NCI-H1048 (cell line): ENCODE measurements at places on chromosomes 5 and 9.

DNA sequence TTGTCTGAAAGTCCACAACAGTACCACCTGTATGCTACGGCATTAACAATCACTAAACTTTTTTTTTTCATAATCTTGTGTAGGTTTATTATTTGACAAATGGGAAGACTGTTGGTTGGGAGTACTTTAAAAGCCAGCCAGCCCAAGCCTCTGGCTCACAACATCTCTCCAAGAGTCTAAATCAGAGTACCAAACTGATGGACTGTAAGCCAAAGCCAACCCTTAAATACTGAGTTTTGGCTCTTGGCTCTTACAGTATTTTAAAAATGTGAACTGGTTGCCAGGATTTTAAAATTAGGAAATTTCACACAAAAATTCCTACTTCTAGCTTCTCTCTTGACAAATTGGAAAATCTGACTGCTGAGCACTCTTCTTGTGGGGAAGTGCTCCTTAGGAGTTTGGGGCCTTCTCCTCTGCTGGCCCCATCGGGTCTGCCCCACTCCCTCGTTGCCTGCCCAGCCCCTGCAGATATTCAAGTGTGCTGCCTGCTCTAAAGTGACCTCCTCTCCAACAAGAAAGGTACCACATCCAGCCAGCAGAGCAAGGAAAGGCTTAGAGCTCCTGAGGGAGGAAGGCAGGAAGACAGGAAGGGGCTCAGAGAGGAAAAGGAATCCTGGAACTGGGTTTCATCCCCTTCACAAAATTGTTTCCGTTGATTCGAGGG, 21.8 kb upstream of the TMOD1 start:
- DNase-seq, result no peak

DNA sequence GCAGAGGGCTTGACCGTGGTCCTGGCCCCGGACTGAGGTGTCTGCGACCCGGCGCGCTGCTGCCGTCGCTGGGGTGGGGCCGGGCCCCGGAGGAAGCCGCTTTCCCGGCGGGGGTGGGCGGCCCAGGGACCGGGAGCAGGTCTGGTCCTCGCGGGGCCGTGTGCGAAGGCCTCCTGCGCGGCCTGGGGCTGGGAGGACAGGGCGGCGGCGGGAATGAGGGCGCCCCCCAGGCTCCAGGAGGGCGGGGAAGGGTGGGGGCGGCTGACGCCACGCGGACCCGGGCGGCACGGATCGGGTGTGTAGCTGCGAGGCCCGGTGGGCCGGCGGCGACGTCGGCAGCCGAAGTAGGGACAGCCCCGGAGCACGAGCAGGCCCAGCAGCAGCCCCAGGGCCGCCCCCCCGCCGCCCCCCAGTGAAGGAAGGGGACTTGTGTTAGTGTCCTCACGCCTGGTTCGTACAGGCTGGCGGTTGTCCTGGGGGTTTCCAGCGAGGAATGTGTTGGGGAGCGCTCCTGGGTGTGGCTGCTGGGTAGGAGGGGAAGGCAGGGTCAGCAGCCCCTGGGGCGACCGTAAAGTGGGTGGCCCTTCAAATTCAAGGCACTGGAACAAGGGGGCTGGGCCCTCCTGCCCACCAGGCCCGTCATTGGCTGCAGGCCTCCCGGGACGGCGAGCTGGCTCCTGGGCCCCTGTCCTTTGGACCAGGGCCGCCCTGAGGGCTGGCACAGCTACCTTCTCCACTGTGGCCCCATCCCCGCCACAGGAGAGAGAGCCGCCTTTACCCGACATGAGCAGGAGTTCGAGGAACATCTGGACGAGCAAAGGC, 597 bp upstream of the TMEM250 start:
- no peak for DNase-seq

DNA sequence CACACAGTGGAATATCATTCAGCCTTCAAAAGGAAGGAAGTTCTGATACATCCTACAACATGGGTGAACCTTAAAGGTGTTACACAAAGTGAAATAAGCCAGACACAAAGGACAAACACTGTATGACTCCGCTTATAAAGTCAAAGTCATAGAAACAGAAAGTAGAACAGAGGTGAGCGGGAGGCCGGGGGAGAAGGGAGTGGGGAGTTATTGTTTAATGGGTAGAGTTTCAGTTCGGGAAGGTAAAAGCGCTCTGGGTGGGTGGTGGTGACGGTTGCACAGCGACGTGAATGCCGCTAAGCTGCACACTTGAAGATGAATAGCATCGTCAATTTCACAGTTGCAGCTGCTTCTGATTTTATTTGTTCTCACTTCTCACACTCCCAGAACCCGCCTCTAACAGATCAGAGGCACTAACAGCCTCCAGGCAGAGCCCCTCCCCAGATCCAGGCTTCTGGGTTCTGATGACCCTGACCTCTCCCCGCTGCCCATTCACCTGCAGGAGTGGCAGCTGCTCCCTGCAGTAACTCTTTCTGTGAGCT, 34.1 kb downstream of the BNIP1 start:
- DNase-seq, result no peak

- DNase-seq, result no peak
Observed at GRCh38 chr9:114777821-114778609, 27.8 kb downstream of the TNFSF15 start.

- DNase-seq, result no peak
Observed at GRCh38 chr9:92650839-92651621, 18.9 kb downstream of the IPPK start.

DNA sequence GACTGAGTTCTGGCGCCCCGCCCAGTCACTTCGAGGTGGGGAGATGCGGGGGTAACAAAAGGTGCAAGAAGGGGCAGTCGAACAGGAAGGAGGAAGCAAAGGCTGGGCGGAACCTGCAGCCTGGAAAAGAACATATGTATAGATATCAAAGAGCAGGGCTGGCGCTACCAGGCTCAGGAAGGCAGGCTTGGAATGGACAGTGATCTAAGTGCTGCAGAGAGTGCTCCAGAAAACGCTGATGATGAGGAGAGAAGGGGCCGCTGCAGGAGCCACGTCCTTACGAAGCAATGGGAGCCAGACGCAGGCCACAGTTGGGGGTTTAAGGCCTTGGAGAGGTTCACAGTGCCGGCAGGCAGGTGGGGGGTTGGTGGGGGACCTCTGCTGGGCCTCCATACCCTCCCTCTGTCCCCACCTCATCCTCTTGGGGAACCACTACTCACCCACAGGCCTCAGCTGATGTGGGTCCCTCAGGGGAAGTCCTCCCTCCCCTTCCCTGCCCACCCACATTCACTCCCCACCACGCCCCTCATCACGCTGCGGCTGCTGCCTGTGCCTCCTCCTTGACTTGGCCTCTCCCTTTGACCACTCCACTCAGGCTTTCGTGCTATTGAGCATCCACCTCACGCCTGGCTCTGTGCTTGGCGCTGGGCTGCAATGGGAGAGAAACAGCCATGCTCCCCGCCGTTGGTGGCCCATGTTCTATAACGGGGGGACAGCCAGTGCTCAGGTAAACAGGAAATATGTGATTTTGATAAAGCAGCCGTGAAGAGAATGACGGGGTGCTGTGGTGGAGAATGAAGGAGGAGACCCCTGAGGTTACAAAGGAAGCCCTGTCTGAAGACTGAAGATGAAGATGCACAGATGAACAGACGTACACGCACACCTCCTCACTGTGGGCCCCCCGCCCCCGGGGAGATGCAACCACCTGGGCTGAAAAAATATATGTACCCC, 40.5 kb upstream of the RPL26L1 start:
- no peak for DNase-seq

- no peak for DNase-seq
Observed at GRCh38 chr5:71864730-71865601, 145.9 kb downstream of the CARTPT start.

- no peak for DNase-seq
Observed at GRCh38 chr5:165805756-165806155, 2300.3 kb downstream of the MAT2B start.

DNA sequence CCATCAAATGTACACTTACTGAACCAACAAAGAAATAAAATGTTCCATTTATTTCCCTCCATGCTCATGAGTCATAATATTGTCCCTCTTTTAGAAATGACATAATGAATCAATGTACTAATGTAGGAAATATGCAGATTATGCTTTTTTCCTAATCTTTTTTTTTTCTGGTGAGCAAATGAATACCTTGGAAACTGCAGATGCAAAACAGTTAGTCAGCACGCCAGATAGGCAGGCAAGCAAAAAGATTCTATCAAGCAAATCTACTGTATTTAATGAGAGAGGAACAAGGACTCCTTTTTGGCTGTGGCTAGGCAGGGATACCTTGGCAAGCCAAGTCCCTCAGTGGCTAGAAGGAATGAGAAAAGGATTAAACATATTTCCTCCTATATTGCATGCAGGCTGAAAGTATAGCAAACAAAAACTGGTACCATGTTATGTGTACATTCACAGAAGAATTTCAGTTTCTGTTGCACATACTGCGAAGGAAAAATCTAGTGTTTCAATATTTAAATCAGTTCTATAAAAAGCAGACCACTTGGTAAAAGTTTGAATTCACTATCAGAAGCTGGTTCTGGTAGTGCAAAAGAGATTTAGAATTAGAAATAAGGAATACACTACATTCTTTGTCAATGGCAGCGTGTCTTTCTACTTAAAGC, 605.4 kb downstream of the TLE1 start:
- peak; percentile 9 for DNase-seq

GRCh38 chr5:10140195-10140973, 109.3 kb downstream of the ATPSCKMT start:
- no peak for DNase-seq

DNA sequence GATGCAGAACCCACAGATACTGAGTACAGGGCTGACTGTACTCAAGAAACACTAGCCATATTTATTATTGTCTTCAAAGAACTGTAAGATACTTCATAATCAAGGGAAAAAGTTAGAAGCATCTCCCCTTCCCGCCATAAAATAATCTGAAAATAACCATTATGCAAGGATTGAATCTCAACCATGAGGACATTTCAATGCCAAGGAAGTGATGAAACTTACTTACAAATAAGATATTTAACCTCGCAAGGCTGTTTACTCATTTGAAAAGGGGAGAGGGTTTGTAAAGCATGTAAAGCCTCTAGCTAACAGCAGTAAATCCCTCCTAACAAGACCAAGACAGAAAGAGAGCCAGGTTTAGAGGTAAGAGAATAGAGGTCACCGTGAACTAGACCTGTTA, 6.3 kb downstream of the MYO10 start:
- no peak for DNase-seq

DNA sequence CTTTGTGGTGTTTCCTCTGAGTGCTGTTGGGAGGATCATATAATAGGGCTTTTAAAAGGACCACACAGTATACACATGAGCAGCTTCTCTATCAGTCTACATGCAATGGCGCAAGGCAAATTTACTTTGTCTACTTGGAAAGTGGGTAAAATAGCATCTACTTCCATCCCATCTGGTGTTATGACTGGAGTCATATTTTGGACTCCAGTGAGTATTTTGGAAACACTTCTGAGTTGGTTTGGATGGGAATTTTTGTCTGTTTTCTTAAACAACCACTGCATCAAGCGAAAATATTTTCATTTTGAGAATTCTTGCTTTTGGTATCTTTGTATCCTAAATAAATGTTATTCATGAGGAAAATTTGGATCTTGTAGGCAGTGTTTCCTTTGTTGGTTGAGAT, 220.8 kb downstream of the NMUR2 start:
- no peak for DNase-seq

DNA sequence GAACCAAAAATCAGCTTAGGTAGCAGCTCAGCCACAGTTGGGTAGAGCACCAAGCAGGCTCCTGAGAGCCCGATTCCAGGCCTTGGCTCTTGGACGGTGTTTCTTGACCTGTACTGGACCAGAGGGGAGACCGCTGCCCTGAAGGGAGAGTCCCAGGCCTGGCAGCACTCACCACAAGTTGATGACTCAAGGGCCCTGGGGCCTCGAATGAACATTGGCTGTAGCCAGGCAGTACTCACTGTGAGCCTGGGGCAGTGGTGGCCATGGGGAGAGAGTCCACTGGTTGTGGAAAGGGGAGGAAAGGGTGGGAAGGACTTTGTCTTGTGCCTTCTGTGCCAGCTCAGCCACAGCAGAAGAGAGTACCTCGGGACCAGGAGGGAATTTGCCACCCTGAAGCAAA, 166.1 kb downstream of the EDIL3 start:
- no peak for DNase-seq

- DNase-seq, result no peak
Observed at GRCh38 chr5:14869668-14870164, 1.9 kb downstream of the ANKH start.

GRCh38 chr9:128124451-128124850, 3.1 kb downstream of the PTGES2 start:
- DNase-seq, result no peak

DNA sequence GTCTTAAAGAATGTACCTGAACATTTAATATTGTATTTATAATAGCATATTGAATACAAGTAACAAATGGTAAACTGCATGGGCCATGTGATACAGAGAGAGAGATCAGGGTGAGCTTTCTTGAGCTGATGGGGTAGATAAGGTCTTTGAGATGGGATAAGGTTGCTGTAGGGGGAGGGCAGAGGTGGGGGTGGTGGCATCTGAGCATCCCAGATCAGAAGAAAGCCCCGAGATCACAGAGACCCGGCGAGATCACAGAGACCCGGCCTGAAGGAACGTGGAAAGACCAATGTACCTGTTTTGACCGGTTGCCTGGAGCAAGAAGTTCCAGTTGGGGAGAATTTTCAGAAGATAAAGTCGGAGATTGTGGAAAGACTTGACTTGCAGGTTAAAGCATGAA, 6.6 kb downstream of the SMARCA2 start:
- DNase-seq, result no peak

GRCh38 chr9:27365707-27366376, 68.9 kb upstream of the EQTN start:
- DNase-seq, result no peak

DNA sequence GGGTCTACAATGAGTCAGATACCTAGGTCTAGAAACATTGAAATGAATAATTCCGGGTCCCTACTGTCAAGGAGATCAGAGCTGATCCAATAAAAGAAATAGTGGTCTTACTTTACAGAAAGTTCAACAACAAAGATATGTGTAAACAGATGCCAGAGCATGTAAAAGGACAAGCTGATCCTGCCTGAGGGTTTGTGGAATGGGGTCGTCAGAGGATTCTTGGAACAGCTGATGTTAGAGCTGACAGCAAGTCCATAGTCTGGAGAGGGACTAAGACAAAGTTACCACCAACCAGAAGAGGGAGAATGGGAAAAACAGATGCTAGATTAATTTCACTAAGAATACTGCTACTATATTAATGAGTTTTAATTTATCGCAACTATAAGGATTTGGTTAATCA, 71.5 kb downstream of the FREM1 start:
- DNase-seq, result no peak

DNA sequence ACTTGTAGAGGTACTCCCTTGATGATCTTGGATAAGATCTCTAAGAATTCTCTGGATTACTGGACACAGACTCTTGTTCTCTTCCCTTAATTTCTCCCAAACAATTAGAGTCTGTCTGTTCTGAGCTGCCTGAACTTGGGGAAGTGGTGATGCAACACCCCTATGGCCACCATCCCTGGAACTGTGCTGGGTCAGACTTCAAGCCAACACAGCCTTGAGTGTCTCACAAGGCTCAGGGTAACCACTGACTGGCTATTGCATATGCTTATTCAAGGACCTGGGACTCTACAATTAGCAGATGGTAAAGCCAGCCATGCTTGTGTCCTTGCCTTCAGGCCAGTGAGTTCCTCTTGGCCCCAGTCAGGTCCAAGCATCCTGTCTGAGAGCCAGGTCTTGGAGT, 504.5 kb downstream of the MAN2A1 start:
- no peak for DNase-seq
